ENCODE measurements at places on chromosomes 7 and 10.

DNA sequence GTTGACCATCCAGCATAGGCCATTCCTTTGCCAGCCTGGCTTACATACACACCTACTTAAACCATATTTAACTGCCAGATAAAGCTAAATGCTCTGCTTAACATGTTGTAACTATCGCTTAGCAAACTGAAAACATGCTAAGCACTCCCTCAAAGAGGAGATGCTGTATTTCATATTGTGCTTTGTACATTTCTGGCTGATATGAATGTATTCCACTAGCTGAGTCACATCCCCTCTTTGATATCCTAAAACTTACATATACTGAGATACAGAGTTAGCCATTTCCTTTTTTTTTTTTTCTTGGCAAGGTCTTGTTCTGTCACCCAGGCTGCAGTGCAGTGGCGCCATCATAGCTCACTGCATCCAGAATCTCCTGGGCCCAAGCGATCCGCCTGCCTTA, 99.4 kb downstream of the TPST1 start:
- no peak for DNase-seq

DNA sequence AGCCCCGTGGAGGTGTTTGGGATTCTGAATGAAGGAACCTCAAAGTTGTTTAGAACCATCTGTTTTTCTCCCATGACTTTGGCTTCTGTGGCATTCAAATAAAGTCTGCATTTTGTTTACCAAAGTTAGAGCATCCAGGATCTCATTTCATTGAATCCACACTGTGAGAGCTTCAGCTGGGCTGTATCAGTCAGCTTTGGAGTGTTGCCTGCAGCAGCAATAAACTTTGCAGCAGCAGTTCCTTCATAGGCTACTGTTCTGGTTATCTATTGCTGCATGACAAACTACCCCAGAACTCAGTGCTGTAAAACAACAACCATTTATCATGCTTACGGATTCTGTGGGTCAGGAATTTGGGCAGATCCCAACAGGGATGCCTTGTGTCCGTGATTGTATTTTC, 1575.2 kb upstream of the LRRTM3 start:
- no peak for DNase-seq

GRCh38 chr10:103737735-103738367, 117.5 kb downstream of the SH3PXD2A start:
- no peak for DNase-seq

DNA sequence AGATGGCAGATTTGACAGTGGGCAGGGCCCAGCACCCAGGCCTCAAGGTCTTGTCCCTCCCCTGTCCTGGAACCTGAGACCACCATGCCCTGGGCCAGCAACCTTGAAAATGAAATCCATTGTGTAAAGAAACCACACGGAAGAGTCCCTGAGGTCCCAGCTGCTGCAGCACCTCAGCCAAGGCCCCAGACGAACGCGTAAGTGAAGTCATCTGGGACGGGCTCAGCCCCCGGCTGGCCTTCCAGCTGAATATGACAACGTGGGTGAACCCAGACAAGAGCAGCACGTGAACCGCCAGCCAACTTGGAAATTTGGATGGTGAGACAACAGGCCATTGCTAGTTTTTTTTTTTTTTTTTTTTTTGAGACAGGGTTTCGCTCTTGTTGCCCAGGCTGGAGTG, 70.3 kb downstream of the CYTH3 start:
- DNase-seq: no peak

DNA sequence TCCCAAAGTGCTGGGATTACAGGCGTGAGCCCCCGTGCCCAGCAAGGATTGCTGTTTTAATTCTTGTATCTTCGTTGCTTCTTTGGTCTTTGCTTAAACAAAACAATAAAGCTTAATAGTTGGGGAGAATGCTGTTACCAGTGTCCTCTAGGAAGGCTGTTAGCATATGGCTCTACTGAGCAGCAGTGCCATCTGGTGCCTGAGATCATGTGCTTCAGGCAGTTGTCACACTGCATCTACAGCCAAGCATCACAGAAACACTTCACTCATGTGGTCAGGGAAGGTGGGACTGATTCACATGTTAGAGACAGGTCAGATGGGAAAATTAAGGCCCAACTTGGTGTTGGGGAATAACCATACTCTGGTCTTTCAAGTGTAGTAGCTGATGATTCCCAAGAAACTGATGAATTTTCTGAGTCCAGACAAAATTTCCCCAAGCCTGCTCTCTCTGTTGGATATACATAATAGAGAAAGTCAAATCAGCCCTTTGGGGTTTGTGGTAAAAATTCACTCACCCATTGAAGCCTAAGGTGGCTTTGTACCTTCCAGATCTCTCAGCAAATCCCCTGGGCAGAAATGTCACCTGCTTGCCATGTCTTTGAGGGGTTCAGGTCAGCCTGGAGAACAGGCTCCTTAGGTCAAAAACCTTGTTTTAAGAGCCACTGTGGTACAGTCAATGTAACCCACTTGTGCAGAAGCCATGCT, 28.4 kb downstream of the UBE2D4 start:
- DNase-seq: no peak

GRCh38 chr10:28952523-28952922, 275.2 kb downstream of the BAMBI start:
- DNase-seq: no peak

GRCh38 chr7:37945336-37945735, 24.9 kb downstream of the EPDR1 start:
- DNase-seq: no peak

- DNase-seq: no peak
Observed at GRCh38 chr10:47127188-47127785, 172.7 kb upstream of the GDF10 start.

DNA sequence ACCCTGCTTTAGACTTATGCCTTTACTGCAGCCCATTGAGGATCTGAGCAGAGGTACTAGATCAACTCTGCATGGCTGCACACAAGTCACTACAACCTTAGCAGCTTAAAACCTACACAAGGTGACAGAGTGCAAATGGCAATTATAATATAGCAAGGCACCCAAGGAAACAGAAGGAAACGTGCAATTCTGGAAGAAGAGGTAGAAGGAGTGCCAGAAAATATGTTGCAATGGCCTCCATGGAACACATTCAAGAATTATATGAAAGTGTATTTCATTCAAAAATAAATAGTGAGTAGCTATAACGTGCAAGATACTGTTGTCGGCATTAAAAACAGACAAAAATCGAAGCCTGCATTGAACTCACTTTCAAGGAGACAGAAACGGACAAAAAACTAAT, 2.9 kb upstream of the AKR1C8 start:
- DNase-seq: no peak

All from stimulated activated CD4-positive, alpha-beta T cell treated with anti-CD3 and anti-CD28 coated beads, Interleukin-4, amount 100 ng/mL, for 4 hours (primary cell).